ENCODE measurements at places on chromosomes 5 and 9.

DNA sequence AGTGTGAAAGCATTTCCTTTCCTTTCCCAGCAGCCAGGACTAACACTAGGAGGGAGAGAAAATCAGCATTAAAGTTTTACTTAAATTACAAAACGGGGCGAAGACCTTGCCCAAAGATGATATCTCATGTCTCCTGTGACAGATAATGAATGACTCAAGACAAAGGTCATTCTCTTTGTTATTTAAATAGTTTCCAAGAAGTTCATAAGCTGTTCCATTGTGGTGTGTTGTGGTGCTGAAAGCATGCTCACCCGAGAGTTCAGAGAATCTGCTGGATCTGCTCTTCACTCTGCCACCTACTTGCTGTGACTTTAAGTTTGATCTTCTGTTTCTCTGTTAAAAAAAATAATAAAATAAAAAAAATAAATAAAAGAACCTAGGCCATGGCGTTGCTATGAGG lies 265.9 kb upstream of the NR4A3 start:
- DNase-seq, result no peak

DNA sequence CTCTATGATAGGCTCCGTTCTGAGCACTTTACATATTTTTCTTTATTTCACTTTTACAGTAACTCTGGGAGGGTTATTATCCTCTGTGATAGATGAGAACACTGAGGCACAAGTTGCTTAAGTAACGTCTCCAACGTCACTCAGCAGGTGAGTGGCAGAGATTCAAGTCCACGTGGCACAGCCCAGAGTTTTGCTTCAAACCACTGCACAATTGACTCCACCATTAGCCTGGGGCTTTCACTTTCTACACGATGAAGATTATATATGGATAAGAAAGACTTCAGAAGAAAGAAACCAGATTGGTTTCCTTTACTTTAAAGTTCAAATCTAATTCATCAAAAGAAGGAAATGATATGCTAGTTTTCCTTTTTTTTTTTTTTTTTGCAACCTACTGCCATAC lies 245.9 kb downstream of the SYK start:
- peak; percentile 46 for DNase-seq

DNA sequence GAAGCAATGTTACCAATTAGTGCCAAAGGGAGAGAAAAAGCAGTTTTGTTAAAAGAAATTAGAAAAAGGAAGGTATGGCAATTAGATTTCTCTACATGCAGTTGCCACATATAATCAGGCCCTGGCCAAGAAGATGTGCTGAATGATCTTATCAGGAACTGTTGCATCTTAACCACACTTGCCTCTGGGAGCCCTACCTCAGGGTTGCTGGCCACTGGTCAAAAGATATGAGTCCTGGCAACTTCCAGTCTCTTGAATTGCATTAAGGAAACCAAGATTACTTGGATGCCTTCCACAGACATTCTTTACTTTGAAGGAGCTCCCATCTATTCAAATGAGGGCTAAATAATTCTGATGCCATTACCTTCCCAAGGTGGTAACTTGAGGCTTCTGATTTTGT lies 60.4 kb downstream of the TNC start:
- DNase-seq, result no peak

- DNase-seq, result no peak
These were observed 21.6 kb upstream of the NNT start for GRCh38 chr5:43581398-43581797.

GRCh38 chr9:20028192-20028848 lies 239.5 kb upstream of the SLC24A2 start:
- DNase-seq, result no peak

- DNase-seq, result no peak
These were observed 20.5 kb upstream of the NDST1 start for GRCh38 chr5:150487199-150488061.

DNA sequence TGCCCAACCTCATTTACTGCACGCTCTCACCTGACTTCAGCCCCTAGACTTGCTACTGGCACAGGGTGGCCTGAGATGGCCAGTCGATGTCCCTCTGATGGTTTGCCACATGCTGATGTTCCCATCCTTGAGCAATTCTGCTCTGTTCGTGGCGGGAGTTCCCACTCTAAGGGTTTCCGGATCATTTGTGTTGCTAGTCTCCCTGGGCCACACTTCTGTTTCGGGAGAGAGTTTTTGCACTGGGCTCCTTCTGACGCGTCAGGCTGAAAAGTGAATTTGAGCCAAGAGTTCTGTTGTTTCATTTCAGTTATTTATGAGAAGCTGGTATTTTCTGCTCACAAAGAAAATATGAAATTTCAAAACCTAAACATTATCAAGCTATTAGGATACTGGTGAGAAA lies 597.7 kb downstream of the BNC2 start:
- no peak for DNase-seq

- DNase-seq, result no peak
These were observed 787 bp downstream of the FGFR4 start for GRCh38 chr5:177087398-177088005.

DNA sequence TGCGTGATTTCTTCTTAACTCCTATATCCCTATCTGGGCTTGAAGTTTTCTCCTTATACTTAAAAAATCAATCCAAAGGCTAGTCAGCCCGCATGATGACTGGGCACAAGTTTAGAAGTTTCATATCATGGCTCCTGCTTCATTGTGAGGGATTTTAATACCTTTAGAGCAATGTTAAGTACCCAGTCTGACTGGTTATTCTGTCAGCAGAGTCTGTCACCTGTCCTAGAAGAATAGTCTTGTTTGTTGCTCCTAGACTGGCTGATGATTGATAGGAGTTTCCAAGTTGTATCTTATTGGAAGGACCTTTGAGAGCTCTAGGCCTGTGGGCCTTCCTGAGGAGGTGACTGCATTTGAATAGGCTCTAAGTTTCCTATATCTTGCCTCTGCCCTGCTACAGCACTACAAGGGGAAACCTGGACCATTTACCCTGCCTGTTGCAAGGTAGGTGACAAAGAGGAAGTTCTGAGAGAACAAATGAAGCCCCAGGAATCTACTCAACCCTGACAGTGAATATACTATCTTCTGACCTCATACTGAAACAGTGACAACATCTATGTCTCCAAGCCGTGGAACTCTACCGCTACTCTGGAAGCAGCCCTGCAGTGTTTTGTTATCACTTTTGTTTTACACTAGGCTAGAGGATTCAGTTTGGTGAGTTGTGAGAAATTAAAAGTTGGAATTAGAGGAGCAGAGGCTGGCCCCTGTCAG lies 66.5 kb downstream of the F2RL2 start:
- DNase-seq, result no peak

DNA sequence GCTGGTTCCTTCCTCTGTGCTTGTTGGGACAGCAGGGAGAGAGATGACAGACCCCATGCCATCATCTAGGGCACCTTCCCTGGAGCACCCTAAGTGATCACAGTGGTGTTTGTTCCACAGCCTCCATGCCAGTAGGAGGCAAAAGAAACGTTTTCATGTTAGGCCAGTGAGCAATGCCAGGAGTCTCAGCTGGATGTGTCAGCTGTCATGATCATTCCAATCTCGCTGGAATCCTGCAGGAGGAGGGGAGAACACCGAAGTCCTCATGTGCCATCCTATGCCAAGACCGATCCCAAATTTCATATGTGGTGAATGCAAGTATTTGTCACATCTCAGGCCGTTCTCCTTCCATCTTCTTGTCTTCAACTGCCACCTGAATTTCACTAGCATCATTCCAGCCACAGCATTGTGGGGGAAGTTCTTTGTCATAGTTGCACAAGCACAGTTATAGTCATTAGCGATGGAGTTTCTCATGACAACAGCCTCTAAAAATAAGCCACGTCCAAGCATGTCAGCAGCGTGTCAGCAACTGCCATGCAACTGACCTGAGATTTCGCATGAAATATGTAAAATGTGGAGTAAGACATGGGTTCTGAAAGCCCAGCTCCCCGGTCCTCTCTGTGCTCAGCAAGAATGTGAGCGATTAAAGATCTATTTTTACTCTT lies 97.2 kb upstream of the DNAH5 start:
- no peak for DNase-seq

GRCh38 chr5:172683645-172684471 lies 42.8 kb downstream of the NEURL1B start:
- peak; percentile 72 for DNase-seq

DNA sequence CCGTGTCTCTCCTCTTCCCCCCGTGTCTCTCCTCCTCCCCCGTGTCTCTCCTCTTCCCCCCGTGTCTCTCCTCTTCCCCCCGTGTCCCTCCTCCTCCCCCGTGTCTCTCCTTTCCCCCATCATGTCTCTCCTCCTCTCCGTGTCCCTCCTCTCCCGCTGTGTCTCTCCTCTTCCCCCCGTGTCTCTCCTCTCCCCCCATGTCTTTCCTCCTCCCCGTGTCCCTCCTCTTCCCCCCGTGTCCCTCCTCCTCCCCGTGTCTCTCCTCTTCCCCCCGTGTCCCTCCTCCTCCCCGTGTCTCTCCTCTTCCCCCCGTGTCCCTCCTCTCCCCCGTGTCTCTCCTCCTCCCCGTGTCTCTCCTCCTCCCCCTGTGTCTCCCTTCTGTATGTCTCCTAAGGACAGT lies 12.8 kb upstream of the RNU6ATAC start:
- no peak for DNase-seq

DNA sequence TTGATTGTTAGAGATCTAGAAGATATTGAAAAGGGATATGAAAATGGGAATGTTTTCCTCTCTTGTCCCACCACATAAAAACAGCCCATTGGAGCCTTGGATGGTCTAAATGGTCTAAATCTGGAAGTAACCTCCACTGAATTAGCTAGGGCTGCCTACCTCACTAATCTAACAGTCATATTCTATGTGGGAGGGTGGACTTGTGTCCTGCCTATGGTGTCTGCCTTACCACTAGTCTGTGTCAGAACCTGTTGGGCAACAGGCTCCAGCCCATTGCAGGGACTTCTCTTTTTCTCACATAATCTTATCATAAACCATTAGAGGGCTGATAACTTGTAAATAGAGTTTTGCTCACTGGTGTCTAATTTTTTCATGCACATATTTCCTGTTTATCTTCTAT lies 548.8 kb upstream of the CDH18 start:
- no peak for DNase-seq

DNA sequence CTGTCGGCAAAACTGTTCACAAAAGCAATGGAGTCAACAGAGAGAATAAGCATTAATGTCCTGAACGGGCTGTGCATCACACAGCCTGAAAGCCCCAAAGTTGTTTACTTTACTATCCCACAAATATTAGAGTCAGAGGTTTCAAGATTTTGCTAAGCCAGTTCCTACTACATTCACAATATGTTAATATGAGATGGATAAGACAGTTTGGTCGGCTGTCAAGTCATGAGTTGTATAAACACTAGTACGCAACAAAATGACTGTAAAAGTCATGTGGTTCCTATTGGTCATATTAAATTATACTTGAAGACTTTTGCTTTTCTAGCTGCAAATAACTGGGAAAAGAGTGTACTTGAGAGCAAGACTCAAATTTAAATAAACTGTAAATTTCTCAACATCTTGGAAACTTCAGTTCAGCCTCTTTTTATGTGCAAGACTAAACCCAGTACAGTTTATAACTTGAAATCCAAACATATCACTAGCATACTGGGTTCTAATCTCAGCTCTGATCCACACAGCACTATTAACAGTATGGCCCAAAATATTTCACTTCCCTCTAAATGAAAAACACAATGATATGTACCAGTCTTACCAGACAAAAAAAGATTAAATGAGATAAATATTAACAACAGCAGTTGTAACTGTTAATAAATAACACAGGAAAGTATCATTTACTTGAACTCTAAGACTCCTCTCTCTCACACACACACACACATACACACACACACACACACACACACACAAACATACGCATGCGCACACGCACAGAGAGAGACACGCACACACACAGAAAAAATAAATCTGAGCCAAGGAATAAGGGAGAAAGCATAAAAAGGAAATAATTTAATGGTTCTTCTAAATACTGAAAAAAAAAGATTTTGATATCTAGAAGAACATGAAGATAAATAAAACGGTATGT lies 33.1 kb downstream of the FANCC start:
- no peak for DNase-seq

DNA sequence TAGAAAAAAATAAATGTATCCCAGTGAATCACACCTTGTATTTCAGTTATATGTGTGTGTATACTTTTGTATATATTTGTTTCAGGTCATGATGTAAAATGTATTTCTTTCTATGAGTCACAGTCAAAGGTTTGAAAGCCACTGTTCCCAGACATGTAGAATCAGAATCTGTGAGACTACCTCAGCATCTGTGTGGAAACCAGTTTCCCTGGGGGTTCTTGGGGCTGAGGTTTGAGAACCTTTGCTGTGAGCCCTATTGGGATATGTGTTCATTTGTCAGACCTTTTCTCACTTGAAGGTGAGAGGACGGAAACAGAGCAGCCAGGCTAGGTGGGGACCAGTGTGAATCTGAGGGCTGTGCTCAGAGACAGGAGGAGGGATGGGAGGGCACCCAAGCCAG lies 78.7 kb upstream of the SAP30L start:
- DNase-seq, result no peak

GRCh38 chr5:92248518-92248917 lies 865.4 kb upstream of the ARRDC3 start:
- DNase-seq, result no peak

DNA sequence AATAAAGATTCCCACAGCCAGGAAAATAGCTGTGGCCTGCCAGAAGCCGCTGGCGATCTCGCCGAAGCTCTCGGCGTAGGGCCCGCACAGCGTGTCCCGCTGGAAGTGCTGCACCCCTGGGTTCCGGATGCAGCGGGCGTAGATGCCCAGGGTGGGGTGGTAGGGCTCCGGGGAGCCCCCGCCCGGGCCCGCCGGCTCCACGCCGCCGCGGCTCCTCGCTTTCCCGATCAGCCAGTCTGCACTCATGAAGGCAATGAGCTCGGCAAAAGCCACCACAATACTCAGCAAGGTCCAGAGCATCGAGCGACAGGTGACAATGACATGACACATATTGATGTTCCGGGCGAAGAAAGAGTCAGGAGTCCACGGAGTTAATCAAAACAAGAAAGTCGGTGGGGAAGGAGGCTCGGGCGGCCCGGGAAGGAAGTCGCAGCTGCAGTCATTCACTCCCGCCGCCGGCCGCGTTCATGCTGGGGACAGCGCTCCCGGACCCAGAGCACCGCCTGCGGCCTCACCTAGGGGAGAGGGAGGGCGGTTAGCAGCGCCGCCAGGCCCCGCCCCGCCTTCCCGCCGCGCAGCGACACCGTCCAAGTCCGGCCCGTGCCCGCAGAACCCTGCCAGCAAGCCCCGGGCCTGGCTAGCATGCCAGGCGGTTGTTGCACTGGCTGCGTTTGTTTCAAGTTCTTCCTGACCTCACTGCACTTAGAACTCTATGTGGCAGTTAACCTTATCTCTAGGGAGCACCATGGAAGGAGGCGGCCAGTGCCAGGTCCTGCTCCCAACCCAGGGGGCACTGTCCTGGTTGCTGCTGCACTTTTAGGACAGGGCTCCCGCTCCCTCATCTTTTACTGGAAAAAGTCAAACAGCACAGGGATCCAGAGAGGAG lies 138.4 kb downstream of the LHFPL2 start:
- DNase-seq, result peak; percentile 15

DNA sequence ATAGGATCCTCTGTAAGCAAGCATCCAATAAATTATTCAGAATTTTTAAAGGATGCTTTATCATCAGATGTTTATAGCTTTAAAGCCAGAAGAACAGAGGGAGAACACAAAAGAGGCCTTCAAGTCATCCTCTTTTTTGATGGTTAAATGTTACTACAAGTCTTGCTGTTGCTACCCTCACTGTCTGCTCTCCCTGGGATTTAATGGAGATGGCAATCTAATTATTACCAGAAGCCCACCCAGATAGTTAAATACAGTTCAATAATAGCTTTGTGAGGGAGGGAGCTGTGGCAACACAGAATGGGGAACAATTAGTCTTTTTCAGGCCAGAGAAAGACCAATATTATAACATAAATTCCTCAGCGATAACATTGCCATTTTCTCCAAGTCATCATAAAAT lies 87.0 kb upstream of the ACTBL2 start:
- DNase-seq, result no peak
